ENCODE measurements at places on chromosomes 1 and 21. TPM values are rescaled to one million over a fixed set of nuclear protein-coding genes. Genes with fewer than 3 reads are reported as not detected.

GRCh38 chr1:199149591-199149990 lies 510.8 kb downstream of the PTPRC start:
- DNase-seq = no peak

GRCh38 chr1:217191441-217191840 lies 439.4 kb downstream of the GPATCH2 start:
- no peak for DNase-seq

DNA sequence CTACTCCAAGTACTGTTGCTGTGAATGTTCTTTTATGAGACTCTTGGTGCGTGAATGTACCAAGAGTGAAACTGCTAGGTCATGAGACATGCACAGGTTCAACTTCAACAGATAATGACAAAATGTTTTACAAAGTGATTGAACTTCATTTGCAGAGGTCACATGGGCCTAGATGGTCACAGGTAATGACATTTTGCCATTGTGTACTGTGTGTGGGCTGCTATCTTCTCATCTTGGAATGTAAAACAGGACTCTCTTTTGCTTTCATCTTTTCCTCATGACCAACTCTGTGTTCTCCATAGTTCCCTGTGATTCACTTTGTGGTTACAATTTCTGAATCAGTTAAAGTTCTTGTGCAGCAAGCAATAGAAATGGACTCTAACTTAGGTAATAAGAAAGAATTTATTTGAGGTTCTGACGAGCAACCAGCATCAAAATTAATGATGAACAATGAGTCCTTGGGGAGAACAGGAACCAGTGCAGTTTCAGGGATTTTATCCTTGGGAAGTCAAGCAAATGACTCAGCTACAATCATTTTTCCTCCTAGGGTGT lies 16.2 kb upstream of the TSNAX start:
- DNase-seq = no peak

DNA sequence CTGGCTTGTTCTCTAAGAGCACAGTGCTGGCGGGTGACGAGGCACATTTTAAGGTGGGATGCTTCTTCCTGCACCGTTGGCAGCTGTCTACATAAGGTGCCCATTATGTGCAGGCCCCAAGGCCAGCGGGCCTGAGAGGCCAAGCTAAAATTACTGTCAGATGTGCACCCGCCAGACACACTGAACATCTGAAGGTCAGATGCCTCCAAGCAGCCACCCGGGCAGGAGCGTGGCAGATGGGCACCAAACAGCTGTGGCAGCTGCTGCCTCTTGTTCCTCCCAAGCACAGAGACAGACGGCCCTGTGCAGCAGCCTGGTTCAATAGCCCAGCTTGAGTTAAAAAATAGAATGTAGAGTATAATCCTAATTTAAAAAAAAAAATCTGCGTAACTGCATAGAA lies 211.9 kb upstream of the EDN2 start:
- DNase-seq = no peak

GRCh38 chr1:156025876-156026275 lies 5.1 kb upstream of the SSR2 start:
- DNase-seq = peak; percentile 17

GRCh38 chr1:41474490-41475271 lies 9.8 kb downstream of the EDN2 start:
- no peak for DNase-seq

DNA sequence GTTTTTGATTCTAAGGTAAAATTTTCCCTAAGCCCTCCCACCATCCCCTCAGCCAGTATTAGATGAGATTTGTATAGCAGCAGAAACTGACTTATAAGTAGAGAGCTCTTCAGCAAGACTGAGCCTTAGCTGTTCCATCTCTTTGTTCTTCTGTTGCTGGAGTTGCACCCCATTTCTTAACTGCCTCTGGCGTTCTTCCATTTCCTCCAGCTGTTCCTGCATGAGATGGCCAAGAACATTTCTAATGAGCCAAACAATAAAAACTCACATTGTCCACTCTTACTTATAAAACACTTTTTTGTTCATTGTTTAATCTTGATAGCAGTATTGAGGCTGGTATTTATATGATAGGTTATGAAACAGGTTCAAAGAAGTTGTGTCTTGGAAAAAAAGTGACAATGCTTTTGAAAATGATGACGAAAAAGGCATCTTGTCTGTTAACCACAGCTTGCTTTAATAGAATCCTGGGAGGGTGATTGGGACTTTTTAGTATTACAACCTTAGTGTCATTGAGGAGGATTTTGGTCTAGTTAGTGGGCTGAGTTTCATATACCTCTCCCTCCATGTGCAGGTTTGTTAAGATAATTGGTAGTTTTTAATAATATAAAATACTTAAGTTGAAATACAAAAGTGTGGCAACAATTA lies 18.3 kb downstream of the SYNC start:
- DNase-seq = no peak

Gene OR2T35
- not detected for total RNA-seq

DNA sequence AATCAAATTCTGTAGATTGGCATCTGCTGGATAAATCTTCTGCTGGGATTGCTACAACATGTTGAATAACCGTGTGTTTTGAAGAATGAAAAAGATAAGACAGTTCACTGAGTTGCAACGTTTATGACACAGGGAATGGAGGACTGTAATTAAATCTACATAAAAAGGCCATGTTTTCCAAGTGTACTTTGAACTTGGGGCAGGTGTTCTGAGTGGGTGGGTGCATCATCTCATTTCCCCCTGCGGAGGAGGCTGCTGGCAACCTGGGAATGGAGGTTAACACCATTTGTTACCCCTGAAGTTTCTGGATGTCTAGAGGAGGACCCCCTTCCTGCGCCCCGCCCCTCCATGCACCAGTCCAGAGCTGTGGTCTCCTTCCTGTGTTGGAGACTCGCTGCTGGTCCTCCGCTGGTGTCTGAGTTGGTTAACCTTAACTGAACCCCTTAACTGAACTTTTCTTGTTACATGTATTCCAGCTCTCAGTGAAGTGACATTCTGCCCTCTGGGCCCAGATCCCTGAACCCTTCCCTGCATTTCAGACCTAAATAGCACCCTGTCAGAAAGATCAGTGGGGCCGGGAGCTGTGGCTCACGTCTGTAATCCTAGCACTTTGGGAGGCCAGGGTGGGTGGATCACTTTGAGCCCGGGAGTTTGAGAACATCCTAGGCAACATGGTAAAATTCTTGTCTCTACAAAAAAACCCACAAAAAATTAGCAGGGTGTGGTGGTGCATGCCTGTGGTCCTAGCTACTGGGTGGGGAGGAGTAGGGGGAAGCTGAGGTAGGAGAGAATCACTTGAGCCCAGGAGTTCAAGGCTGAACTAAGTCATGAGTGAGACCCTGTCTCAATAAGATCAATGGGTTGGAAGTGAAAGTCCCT lies 31.8 kb downstream of the UCK2 start:
- no peak for DNase-seq

Gene AVPR1B
- total RNA-seq = not detected

DNA sequence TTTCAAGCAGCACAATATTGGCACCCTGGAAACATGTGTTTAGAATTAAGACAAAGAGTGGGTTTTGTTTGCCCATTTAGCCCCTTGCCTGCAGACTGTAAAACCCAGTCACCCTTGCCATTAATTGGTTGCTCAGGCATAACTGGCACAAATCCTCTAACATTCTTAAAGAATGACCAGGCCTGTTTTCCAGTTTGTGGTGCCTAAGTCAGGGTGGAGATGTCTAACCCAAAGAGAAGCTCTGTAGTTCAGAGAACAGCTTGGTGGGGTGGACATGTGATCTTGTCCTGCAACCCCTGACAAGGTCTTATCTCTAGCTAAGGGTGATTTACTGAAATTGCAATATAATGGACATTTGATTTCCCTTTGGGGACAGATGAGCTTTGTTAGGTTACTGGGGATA lies 8.8 kb upstream of the ANGPTL7 start:
- DNase-seq = no peak

- no peak for DNase-seq
Measured at GRCh38 chr1:56578138-56578962, 1.0 kb downstream of the PLPP3 start.

DNA sequence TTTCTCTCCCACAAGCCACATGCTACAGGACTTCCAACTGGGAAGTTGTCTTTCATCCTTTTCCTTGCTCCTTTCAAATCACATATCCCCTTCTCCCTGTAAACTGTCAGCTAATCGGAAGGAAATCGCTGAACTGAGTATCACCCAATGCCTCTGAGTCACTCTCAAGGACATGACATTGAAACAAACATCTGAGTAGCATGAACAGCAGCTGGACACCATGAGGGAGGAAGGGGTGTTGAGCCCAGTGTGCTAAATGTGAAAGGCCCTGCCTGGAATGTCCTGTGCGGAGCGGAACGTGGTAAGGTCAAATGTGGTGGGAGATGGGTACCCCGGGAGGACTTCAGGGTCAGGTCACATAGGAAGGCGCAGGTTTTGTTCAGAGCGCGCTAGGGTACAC lies at the start of gene OR2AJ1:
Gene OR2AJ1 (plus strand): TSS at position 22 of the 400 bp plus-strand sequence. CDS start 8,880 bp downstream, outside the sequence.
- DNase-seq = no peak

DNA sequence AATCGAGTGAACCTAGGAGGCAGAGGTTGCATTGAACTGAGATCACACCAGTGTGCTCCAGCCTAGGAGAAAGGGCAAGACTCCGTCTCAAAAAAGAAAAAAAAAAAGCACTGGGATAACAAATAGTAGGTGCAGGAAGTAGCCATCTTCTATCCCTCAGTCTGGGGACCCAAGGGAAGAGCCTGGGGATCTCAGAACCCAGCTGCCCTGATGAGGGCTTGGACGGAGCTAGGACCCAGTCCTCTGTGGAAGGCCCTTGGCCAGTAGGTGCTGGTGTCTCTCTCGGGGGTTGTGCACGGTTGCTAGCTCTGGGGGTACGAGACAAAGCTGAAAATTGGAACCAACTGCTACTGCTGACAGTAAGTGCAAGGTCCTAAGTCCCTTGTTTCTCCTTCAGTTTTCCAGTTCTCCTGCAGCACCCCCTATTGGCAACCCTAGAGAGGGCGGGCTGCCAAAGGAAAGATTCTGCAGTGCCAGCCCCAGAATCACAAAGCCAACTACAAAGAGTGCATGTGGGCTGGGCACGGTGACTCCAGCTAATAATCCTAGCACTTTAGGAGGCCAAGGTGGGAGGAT lies 57.6 kb upstream of the KIF1B start:
- peak; percentile 13 for DNase-seq

DNA sequence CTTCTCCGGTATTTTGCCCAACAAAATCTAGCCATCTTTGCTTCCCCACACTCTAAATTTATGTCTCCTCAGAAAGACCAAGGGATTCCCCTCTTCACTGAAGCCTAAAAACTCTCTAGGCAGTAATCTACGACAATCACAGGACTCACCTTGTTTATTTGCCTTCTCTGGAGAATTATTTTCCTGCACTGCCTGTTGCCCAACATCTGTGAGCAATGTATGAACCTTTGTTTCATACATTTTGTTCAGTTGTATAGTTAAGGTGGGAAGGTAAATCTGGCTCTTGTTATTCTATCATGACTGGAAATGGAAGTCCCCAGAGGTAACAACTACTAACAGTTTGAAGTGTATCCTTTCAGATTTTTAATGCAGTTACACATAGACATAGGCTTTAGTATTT lies 2.2 kb downstream of the COPA start:
- DNase-seq = no peak

DNA sequence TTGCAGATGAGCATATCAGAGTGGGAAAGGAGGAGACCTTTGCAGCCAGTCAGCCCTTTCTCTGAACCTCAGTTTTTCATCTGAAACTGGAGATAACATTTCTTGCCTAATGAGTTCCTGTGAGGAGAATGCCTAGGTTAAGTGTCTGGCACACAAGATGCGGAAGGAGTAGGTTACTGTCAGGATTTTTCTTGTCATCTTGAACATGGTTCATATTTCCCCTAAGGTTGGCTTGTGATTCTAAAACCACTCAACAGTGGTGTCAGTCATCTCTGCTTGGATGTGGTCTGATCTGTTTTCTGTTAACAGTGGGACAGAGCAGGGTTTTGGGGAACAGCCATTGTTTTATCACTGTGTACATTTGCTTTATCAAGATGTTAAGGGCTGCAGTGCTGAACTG lies 70.6 kb downstream of the TGFB2 start:
- no peak for DNase-seq

DNA sequence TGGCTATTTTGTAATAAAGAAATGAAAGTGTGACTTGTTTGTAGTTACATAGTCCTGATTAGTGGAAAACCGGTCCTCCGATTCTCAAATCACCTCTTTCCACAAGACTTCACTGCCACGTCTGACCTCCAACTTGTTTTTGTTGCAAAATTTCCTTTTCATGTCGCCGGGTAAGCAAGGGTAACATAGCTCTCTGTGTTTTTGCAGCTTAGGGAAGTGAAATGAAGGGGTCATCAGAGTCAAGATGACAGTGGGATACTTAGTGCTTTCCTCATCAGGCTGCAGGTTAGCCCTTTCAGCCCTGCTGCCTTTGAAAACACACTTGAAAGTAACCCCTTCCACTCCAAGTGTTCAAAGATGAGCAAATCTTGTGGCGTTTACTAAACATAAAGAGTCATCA lies 217.9 kb downstream of the USP25 start:
- no peak for DNase-seq

Gene LMOD1
- total RNA-seq = not detected

DNA sequence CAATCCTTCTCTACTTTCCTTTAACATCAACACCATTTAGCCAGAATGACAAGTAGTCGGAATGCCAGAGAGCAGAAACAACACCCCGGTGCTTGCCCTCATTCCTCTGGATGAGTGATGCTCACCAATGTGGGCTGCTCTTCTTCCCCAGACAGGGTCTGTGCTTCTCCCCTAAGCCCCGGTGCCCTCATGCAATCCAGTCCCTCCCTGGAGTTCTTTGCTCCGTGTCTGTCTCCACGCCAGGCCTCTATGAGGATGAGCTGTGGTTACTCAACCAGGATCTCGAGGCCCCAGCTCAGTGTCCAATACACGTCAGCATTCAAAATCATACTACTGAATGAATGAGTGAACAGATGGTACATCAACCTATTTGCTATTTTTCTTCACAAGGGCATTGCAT lies 29.7 kb upstream of the PDE9A start:
- DNase-seq = no peak

Gene CFHR1
- not detected for total RNA-seq

- no peak for DNase-seq
Measured at GRCh38 chr1:75237316-75237715, 103.1 kb downstream of the LHX8 start.

Gene RPF1
- 85.3 TPM for total RNA-seq

DNA sequence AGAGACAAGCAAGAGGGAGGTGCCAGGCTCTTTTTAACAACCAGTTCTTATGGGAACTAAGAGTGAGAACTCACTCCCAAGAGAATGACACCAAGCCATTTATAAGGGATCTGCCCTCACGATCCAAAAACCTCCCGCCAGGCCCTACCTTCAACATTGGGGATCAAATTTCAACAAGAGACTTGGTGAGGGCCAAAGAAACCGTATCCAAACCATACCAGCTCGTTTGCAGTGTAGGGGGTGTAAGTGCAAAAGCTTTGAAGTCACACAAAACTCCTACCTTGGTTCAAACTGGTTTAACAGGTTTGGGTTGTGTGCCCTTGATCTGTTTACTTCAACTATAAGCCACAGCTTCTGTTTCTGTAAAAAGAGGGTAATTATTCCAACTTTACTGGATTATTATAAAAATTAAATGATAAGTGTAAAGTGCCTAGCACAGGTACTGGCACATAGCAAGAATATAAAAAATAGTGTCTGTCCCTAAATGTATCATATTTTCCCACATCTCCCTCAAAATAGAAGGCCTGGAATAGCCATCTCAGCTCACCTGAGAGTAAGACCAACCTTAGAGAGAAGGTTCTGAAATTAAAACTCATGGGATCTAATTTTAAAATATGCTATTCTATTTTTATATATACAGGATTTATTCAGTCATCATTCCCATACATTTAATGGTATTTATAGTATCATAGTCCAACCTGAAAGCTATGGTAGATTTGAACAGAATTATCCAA lies 7.0 kb upstream of the USP25 start:
- DNase-seq = no peak

Gene TSPAN1
- not detected for total RNA-seq

GRCh38 chr1:66317248-66317515 lies 216.8 kb upstream of the SGIP1 start:
- no peak for DNase-seq

GRCh38 chr1:224292419-224292818 lies 37.6 kb downstream of the NVL start:
- DNase-seq = no peak

All from CD8-positive, alpha-beta T cell (primary cell).